SHP77 treated with DMSO at 0.1 percent for 48 hours (cell line): ENCODE measurements at places on chromosomes 11 and 22.

- no peak for DNase-seq
Measured at GRCh38 chr22:41501209-41501608, 32.3 kb downstream of the ACO2 start.

DNA sequence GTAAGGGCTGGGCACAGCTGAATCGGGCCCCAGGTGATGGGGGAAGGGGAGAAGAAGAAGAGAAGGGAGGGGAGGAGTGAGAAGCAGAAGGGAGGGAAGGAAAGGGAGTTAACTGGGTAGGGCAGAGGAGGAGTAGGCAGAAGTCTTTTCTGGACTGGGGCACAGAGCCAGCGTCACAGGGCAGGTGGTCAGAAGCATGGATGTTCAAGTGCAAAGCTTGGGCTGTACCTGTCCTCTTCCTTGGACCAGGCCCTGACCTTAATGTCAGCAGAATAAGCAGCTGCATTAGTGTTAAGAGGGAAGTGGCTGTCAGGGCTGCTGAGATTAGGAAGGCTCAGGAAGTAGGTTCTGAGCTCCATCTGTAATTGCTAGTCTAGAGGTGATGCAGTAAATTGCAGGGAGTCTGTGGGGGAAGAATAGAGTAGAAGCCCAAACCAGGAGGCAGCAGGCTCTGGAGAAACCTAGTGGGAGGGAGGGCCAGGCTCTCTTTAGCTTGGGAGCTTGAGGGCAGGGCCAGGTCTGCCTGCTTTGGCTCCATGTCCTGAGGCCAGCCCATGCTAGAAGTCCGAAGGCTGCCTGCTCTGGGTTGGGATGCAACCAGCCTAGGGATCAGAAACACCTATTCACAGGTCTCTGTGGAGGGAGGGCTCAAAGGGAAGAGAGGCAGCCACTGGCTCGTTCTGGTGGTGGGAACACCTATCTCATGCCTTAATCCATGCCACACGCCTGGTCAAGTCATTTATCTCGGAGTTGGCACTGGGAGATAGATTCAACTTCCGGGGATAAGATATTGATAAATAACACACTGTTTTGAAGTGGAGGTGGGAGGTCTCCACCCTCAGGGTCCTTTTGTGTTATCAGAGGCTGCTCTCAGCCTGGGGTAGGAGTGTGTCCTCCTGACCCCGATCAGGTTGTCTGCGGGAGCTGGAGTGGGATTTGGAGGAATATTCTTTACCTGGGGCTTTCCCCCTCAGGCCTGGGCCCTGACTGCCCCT lies 1.7 kb upstream of the UCP3 start:
- no peak for DNase-seq

- no peak for DNase-seq
Measured at GRCh38 chr11:113245216-113245615, 69.2 kb upstream of the TTC12 start.

DNA sequence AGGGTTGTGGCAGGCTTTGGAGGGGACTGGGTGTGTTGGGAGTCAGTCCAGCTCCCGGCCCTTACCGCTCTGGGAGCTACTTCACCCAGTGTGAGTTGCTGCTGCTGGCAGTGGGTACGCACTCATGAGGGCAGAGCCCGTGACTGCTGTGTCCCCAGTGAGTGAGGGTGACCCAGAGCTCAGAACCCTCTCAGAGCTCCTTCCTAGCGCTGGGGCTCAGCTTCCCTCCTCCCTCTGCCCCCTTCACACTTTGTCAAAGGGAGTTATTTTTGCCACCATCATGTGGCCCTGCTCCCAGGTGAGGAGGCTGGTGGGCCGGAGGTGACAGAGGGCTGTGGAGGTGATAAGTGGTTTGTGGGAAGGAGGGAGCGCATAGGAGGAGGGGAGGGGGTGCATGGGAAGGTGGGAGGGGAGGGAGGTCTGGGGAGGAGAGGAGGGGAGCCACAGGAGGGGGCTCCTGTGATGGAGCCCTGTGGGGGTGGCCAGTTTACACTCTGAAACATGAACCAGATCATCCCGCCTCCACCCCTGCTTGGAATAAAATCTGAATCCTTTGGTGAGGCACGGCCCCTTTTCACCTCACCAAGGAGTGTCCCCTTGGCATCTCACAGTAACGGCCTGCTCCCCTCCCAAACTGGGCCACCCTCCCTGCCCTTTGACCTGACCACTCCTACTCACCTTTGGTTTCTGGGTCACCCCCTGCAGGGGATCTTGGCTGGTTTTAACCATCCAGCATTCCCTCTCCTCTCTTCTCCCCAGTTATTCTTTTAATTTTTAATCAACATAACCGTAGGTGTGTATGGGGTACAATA lies 9.9 kb downstream of the NDUFV1 start:
- no peak for DNase-seq

GRCh38 chr22:46977656-46978343 lies 215.3 kb downstream of the TBC1D22A start:
- no peak for DNase-seq

DNA sequence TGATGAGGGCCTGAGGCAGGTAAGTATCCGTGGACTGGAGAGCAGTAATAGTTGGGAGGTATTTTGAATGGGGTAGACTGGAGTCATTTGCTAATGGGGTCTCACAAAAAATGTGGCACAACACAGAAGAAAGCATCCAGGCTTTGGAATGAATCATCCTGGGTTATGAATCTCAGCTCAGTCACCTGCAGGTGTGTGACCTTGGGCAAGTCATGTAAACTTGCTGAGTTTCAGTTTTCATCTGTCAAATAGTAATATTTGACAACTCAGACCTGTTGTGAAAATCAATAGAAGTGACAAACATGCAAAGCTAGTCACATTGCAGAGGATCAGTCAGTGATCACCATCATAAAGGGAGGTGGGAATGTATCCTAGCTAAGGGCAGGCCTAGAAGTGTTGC lies 232.0 kb upstream of the TENM4 start:
- no peak for DNase-seq

DNA sequence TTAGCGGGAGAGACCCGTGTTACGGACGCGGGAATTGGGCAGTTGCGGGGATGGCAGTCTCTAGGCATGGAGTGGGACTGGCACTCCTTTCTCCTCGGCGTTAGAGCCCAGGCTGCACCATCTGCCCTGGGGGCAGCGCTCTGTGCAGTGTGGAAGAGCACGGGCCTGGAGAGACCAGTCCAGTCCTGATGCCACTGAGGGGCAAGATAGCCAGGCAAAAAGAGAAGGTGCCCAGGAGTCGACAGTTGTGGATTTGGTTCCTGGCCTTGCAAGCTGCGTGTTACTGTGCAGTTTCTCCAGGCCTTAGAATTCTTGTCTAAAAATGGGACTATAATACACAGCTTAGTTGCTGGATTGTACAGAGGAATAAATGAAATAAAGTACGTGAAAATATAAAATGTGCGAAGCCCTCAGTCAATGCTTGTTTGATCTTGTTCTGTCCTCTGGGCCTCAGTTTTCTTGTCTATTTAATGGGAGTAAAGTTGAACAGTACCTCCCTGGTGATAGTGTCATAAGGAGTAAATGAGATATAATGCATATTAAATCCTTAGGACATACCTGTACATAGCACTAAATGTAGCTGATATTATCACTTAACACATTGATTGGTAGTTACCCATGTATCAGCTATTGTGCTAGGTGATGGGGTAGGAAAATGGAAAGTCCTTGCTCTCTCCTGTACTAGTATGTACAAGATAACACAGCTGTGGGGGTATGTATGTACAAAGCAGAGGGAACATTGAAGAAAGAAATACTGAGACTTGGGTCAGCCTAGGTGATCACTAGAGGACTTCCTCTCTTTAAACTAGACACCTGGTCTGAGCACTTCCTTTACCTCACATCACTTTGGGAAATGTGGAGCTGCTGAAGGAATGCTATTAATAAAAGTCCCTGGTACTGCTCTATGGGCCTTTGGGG lies 1.2 kb downstream of the ATXN10 start:
- no peak for DNase-seq
